ENCODE measurements at places on chromosomes 7 and 10. TPM values are rescaled to one million over a fixed set of nuclear protein-coding genes. Genes with fewer than 3 reads are reported as not detected.

DNA sequence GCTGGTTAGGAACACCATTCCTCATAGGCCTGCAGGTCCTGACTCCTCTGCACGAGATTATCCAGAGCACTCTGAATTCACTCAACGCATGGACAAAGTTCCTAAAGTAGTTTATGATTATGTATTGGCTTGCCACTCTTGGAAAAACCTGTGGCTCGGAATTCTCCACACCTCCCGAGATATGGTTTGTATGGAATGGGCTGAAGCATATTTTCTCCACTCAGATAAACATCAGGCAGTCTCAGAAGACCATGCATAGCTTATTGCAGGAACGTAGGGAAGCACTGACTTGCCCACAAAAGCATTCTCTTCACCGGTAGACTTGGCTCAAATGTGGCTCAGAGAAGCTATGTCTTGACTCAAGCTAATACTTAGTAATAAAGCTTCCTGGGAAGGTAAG, 338.6 kb upstream of the NFE2L3 start:
- peak; percentile 16 for DNase-seq

DNA sequence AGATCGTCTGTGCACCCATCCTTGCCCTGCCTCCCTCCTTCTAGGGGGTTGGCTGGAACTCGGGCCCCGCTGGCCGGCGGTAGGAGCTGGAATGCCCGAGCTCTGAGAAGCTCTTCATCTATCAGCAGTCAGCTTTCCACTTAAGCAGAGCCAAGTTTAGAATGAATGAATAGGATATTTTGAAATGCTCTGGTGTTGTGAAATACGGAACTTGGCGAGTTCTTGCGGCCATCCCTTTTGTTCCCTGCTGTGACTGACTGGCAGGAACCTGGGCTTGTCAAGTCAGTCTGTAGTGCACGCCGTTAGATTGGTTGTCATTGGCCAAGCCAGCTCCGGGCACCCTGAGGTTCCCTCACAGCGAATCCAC, 33.3 kb downstream of the FOXK1 start:
- DNase-seq: peak; percentile 90

DNA sequence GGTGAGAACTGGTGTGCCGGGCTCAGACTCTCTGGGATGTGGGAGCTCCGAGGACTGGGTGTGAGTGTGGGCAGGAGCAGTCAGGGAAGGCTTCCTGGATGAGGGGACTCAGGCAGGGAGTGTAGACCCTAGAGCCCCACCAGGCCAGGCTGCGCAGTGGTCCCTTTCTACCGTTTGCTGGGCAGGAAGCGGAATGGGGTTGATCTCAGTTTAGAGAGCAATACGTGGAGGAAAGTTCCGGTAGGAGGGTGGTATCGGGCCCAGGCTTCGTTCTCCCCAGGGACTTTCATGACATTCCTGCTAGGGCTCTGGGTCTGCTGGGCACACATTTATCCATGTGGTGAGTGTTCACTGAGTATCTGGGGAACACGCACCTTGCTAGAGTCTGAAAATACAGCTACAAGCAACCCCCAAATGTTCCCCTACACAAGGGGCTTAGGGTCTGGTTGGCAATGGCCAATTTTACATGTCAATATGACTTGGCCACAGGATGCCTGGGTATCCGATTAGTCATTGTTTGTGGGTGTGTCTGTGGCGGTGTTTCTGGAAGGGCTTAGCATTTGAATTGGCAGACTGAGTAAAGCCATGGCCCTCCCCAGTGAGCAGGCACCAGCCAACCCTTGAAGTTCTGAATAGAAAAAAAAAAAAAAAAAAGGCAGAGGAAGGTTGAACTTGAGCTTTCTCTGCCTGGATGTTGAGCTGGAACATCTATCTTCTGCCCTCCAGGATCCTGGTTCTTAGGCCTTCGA, 20.8 kb downstream of the GHRHR start:
- peak; percentile 42 for DNase-seq

RBM28 gene
- total RNA-seq: 40.2 TPM

DNA sequence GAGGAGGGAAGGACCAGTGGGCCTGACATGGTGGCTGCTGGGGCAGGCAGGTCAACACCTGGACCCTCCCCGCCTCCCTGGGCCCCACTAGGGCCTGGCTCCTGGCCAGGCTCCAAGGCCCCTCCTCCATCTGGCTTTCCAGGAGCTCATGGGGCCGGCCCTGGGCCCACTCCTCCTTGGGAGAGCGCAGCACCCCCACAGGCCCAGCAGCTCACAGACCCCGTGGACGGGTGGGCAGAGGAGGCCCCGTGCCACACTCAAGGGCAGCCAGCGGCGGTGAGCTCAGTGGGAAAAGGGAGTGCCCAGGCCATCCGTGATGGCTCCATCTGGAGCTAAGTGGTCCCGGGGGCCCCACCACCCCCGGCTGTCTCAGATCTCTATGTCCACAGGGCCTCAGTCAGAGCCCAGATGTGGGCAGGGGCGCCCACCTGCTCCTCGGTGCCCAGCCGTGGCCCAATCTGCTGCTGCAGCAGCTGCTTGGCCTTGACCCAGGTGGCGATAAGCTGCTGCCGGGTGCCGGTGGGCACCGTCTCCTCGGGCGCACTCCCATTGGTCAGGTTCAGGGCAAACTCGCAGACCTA, 32.8 kb downstream of the CFAP46 start:
- no peak for DNase-seq

HYCC1 gene
- total RNA-seq: 78.5 TPM

- no peak for DNase-seq
Observed at GRCh38 chr10:17214526-17214925, 13.1 kb upstream of the TRDMT1 start.

DNA sequence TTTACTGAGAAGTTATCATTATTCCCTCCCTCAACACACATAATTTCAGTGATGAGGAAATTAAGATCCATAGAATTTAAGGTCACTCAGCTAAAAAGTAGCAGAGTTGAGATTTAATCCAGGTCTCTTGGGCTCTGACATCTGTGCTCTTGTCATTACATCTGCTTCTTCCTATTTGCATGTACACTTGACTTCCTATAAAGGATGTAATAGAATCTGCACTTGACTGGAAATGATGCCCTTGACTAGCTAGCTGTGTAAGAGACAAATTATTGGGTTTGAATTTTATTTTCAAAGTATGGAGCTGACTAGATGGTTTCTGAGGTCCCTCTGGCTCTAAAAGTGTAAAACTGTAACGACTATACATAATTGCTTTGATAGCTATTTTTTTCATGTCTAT, 59.5 kb downstream of the AGK start:
- no peak for DNase-seq

ARHGAP12 gene
- total RNA-seq: 24.9 TPM

GRCh38 chr7:21300692-21301091, 127.2 kb upstream of the SP4 start:
- no peak for DNase-seq

All from astrocyte (in vitro differentiated cells and primary cell).